Esophagus muscularis mucosa (tissue), 4 donors: ENCODE measurements at places on chromosomes 5 and 9. TPM values are rescaled to one million over a fixed set of nuclear protein-coding genes. Genes with fewer than 3 reads are reported as not detected.

GRCh38 chr5:172540099-172540870 lies 86.0 kb upstream of the SH3PXD2B start:
- peak; percentile 62 for DNase-seq

- no peak for DNase-seq
These were observed 124.9 kb downstream of the MRPS30 start for GRCh38 chr5:44933686-44934085.

- DNase-seq, result no peak
These were observed 95.6 kb downstream of the NR6A1 start for GRCh38 chr9:124675261-124676158.

GRCh38 chr5:72508241-72509170 lies 1.3 kb upstream of the ZNF366 start:
- peak; percentile 62 for DNase-seq

Gene TAL2
- total RNA-seq, result not detected

DNA sequence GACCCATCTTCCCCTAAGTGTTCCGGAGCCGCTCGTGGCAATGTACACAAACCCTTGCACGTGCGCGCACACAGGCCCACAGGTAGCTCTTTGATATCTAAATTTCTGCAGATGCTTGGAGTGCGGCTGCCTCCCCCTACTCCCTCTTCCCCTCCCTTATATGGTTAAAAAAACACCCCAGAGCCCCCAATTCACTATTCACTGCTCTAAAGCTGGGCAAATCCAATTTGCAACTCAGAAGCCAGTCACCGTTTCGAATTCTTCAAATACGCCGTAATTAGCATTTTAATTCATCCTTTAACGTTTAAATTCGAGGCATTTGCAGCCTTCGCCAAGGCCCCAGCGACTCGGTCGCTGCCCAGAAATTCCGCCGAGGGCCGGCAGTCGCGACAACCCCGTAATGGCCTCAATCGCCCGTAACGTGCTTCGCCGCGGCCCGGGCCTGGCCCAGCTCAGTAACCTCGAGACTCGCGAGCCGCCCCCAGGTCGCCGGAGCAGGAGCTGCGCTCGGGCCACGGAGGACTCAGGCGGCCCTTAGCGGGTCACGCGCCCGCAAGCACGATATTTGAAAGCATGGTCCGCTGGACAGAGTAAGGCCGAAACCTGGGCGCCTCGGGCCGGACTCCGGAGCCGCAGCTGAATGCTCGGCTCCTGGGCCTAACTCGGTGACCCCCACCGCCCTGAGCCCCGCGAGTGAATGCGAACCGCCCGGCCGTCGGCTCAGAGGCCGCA lies 1.3 kb downstream of the IRX2 start:
- peak; percentile 55 for DNase-seq

Gene CSF1R
- total RNA-seq, result 51.7 TPM

Gene PCDHGA9
- total RNA-seq, result 4.1 TPM

DNA sequence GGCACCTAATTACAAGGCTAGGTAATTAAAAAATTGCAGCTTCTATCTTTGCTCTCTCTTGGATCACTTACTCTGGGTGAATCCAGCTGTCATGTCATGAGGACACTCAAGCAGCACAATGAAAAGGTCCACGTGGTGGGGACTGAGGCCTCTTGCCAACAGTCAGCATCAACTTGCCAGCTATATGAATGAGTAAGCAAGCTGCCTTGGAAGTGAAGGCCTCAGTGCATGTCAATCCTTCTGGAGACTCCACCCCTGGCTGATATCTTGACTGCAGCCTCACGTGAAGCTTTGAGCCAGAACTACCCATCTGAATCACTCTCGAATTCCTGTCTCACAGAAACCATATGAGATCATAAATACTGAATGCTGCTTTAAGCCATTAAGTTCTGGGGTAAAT lies 140.5 kb downstream of the SNX18 start:
- DNase-seq, result no peak

- no peak for DNase-seq
These were observed 21.8 kb upstream of the ORM1 start for GRCh38 chr9:114300846-114301797.

GRCh38 chr5:86101966-86102365 lies 515.8 kb upstream of the COX7C start:
- no peak for DNase-seq

Gene MCTP1
- total RNA-seq, result 15.4 TPM

DNA sequence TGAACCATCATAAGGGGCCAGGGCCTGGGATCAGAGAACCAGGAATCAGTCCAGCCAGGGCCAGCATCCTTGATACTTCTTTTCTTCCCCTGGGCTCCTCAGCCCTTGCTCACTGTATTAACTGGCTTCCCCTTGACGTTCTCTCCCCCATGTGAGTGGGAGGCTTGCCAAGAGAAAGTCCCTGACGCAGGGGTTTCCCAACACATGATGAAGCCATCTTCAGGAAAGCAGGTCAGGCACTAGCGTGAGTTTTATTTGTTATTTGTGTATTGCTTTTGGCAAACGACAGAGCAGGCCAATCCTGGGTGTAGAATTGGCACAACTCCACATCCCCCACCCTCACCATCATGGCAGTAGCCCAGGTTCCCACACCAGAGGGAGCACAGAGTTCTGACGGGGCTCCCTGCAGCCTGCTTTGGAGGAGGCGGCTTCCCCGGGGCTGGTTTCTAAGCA lies 165.5 kb upstream of the NFIL3 start:
- peak; percentile 80 for DNase-seq

DNA sequence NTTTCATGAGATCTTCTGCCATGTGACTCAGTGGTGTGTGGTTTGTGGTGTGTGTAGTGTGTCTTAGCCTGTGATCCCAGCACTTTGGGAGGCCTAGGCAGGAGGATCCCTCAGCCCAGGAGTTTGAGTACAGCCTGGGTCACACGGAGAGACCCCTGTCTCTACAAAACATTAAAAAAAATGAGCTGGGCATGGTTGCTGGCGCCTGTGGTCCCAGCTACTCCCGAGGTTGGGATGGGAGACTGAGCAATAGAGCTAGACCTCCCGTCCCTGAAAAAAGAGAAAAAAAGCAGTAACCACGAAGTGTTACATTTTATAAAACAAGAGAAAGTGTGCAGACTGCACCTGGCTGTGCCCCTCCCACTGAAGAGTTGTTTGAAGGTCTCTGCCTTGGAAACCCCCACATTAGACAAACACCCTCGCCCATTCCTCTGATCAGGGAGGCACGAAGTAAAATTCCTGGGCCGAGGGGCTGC lies 21.2 kb upstream of the RNU6ATAC start:
- no peak for DNase-seq

DNA sequence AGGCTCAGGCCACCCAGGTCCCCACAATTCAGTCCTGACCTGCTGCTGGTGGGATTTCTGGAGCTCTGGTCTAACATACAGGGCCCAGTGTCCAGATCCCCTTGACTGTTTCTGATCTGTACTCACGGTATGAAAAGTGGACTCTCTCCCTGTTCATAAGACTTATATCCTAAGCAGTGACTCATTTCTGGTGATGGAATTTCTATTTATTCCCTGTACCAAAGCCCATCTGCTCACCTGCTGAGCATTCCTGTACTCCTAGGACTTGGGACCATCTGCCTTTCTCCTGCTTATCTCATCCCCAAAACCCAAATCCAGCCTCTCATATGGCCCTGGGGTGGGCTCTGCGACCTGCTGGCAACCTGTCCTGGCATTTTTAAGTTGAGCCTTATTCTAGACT lies 86.6 kb downstream of the APBA1 start:
- no peak for DNase-seq

DNA sequence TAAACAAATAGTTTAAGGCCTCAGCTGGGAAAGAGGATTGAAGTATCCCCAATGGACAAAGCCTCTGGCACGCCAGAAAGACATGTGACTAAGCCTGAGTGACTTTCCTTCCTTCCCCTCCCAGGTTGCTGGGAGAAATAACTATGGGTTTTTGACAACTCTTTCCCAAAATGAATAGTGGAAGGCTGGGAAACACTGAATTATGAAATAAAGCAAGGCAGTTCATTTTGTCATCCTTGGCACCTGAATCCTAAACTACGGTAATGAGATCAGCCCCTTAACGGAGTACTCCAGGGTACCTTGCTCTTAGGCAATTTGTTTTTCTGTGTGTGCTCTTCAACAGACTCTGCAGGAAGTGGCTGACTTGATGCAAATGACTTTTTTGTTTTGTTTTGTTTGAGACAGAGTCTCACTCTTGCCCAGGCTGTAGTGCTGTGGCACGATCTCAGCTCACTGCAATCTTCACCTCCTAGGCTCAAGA lies 75.2 kb downstream of the LMNB1 start:
- peak; percentile 80 for DNase-seq

DNA sequence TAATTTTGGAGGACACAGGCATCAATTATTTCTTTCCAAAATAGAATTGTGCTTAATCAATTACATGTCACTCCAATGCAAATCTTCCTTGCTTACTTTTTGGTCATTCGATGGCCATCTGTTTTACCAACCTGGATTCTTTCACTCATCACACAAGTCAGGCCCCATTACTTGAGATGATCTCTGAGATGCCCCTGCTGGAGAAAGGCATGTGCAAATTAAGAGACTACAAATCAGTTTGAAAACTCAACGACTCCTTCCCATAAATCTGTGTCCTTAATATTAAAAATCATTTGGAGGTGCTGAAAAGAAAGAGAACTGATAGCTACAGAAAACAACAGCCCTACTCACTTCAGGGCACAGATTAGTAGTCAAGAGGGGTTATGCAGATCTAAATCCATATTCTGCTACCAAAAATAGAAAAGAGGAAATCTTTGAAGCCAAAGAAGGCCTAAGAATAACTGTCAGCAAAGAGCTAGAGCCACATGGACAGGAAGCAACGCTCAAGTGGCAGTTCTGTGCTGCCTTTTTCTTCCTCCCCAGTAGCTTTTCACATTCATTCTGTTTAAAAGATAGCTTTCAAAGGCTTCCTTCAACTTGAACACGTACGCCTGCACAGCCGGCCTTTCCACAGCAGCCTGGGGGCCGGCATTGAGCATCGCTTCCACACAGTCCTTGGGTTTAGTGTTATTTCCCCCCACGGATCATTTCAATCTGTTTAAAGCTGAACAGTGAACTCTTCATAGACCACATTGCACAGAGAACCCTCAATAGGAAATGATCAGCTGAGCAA lies 79.3 kb upstream of the MAP3K1 start:
- DNase-seq, result no peak

DNA sequence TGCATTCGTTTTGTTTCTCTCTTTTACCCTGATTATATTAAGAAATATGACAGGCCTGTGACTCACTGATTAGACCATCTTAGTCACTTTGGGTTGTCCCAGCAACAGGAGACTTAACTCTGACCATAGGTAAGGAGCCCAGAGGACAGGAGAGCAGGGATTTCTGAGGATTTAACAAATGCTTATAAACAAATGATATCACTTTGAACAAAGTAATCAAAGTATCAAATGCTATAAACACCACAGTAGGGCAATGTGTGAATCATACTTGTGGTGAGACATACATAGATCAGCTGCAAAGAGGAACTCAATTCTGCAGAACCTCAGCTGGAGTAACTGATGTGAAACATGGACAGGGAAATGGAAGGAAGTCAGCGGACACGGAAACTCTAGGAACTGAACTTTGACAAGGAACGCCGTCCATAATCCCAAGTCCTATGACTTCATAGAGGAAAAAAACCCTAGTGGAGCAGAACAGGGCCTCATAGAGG lies 190.6 kb upstream of the MSX2 start:
- no peak for DNase-seq

GRCh38 chr5:1777281-1778137 lies 22.1 kb downstream of the MRPL36 start:
- DNase-seq, result no peak

DNA sequence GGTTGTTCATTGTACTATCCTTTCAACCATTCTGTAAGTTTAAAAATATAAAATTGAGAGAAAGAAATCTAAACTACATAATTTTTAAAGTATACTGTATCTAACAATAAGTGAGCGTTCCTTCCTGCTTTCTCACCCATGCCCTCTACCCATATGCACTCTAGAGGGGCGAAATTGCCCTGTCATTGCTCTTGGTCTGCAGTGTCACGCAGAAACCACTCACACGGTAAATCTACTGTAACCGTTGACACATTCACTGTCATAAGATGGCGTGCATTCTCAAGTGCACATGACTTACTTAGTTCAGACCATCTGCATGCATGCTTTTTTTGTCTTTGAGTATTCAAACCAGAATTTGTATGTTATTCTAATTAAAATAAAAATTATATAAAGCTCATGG lies 55.7 kb upstream of the NIPBL start:
- DNase-seq, result no peak

DNA sequence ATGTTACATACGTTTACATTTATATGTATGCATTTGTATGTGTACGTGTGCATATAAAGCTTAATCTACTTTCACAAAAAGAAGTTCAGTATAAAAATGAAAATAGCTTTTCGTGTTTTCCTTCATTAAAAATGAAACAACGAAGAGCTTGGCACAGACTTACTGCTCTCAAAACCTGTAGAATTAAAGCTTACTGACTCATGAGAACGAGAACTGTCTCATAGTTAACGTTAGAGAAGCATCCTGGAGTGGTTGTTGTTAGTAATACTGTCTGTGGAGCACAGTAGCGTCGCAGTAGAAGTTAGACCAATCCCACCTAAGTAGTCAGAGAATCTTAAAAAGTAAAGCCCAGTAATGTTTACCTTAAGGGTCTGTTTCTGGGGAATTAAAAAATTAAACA lies 1.3 kb downstream of the MAT2B start:
- no peak for DNase-seq

Gene NEUROG1
- not detected for total RNA-seq

- DNase-seq, result no peak
These were observed 618.3 kb downstream of the NR2F1-AS1 start for GRCh38 chr5:92962752-92963151.

DNA sequence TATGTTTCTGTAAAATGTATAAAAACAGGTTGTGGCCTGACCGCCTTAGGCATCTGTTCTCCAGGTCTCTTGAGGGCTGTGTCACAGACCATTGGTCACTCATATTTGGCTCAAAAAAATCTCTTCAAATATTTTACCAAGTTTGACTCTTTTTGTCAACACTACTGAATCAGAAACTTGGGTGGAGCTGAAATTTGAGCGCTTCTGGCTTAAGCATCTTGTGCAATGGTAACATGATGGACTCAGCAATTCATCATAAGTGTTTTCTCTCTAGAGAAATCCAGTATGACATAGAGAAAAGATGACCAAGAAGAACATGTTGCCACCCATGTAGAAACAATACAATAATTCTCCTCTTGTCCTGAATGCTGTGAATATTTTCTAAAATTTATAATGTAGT lies 387.9 kb downstream of the MAT2B start:
- no peak for DNase-seq

- DNase-seq, result no peak
These were observed 30.0 kb upstream of the TRIO start for GRCh38 chr5:14112998-14113652.

DNA sequence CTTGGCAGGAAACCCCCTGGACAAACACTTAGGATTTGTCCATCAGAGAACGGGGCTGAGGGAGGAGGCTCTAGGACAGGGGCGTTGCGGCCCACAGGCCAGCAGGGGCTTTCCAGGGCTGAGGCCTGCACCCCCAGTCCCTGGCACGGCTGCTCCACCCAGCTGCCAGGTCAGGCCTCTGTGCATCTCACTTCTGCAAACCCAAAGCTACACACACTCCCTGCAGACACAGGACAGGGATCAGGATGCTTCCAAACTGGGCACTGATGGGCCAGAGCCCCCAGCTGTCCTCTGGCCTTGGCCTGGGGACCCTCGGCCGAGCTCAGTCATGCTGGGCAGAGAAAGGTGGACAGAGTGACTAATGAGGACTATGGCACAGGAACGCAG lies 106.2 kb upstream of the SARDH start:
- no peak for DNase-seq

Gene LAMC3
- total RNA-seq, result 0.06 TPM

Gene ACTBL2
- total RNA-seq, result not detected

- DNase-seq, result no peak
These were observed 11.4 kb upstream of the ANKRD33B start for GRCh38 chr5:10552183-10553143.

Gene DOCK8
- total RNA-seq, result 72.8 TPM

Gene SOX30
- 0.34 TPM for total RNA-seq

Gene IGFBPL1
- total RNA-seq, result 3.7 TPM
